ENCODE measurements at places on chromosomes 6 and 20.

GRCh38 chr20:58608096-58608840 is 42.8 kb upstream of the STX16 start:
- no peak for DNase-seq

DNA sequence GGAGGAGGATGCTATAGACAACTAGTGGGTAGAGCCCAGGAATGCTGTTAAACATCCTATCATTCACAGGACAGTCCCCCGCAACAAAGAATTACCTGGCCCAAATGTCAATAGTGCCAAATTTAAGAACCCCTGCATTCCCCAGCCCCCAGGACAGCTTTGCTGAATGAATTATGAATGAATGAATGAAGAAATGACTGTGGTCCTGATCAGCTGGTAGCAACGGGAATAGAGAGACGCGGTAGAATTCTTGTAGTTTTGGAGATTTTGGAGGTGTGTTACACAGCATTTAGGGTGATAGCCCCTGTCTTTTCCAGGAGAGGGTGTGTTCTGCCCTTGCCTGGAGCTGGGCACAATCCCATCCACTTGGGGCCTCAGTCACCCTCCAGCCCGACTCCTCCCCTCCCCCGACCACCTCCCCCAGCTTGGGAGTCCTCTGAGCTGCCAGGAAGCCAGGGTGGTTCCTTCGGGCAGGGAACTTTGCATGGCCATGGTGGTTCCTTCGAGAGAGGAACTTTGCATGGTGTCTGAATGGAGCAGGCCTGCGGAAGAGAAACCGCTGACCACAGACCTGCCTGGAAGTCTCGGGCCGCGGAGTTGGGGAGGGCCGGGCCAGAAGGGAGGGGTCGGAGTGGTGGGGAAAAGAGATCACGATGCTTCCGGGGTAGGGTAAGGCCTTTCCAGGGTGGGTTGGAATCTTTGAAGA is 1.0 kb upstream of the HCK start:
- no peak for DNase-seq

- no peak for DNase-seq
Measured at GRCh38 chr6:26311012-26311384, 54.0 kb upstream of the BTN3A2 start.

- DNase-seq, result no peak
Measured at GRCh38 chr6:30880698-30881252, 3.5 kb upstream of the DDR1 start.

DNA sequence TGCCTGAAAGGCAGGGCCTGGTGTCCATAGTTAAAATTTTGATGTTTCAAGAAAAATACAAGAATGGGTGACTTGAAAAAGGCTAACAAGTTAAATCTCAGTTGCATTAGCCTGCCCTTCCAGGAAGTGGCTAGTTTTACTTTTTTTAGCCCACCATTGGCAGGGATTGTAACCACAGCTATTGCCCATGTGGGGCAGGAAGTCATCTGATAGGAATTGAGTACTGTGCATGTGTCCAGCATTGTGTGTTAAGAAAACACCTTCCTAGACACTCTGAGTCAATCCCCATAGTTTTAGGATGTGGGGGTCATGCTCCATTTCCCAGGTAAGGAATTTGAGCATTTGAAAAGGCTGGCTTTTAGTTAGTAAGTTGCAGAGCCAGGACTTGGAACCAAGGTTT is 26.9 kb downstream of the LYRM2 start:
- no peak for DNase-seq

DNA sequence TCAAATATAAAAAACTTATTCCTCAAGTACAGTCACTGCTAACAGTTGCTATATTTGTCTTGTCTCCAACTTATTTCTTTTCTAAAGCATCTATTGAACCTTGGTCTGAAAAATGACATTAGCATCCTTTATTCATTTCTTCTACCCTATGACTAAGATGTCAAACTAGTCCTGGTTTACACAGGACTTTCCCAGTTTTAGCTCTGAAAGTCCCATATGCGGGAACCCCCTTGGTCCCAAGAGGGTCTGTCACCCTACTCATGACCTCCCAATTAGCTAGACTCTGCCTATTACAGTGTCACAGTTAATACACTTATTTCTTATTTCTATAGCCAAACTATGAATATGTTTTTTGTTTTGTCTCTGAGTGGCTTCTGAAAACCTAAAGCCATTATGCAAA is 37.1 kb downstream of the PLEKHG1 start:
- no peak for DNase-seq

GRCh38 chr6:52063584-52064344 is 23.6 kb downstream of the PKHD1 start:
- no peak for DNase-seq
